Stimulated activated CD4-positive, alpha-beta T cell treated with anti-CD3 and anti-CD28 coated beads, Interleukin-15, amount 100 ng/mL, for 1 hour (primary cell): ENCODE measurements at places on chromosomes 4 and X.

- DNase-seq = no peak
These were observed 30.5 kb downstream of the RHOH start for GRCh38 chr4:40227284-40227683.

DNA sequence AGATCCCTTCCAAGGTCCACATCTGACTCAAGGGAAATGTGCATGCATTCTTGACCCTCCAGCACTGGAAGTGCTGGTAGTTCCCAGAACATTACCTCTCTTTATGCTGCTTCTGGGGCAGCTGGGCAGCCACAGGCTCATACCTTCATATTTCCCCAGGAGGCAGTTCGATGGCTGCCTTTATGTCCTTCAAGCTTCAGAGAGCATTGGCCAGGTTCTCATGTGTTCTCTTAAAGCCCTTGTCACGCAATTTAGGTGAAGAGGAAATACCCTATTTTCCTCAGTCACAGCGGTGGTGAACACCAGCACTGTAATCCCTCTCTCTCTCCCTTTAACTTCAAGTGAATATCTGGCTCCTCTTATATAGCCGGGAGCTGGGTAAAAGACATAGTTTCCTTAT lies 134.3 kb downstream of the MID1IP1 start:
- DNase-seq = no peak

- no peak for DNase-seq
These were observed 183.5 kb upstream of the GPC4 start for GRCh38 chrX:133598601-133599335.

GRCh38 chr4:136768925-136769275 lies 763.4 kb downstream of the PCDH18 start:
- no peak for DNase-seq

DNA sequence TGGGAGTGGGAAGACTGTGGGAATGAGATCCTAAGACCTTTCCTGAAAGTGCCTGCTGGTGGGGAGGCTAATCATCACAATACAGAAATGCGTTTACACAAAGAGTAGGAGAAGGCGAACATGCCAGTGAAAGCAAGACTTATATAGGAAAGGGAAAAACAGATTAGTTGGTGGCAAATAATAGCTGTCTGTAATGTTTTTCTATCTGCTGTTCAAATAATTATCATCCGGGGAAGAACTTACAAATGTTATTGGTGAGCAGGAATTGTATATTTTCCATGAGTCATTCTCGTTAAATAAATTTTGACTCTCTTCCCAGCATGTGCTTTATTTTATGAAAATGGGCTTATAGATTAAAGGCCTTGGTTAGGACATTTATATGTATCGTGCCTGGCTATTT lies 196.5 kb downstream of the ARHGAP10 start:
- no peak for DNase-seq

- no peak for DNase-seq
These were observed 80.8 kb upstream of the MAB21L2 start for GRCh38 chr4:150501009-150501727.

GRCh38 chr4:1365271-1366178 lies 18.5 kb downstream of the UVSSA start:
- DNase-seq = no peak

DNA sequence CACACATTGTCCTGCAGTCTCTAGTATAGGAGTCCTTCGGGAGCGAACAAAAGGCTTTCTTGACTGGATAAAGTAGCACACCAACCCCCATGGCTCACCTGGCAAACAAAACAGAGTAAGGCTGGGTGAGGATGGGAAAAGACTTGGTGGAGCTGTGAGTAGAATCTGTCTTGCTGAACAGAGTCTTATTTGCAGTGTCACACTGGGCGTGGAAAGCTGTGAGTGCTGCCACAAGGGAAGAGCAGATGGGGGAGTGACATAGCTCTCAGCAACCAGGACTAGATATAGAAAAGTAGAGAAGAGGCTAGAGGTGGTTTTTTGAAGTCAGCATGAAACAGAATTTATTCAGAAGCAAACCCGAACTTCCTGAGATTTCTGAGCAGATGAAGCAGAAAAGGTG lies 137.2 kb upstream of the ESX1 start:
- no peak for DNase-seq

DNA sequence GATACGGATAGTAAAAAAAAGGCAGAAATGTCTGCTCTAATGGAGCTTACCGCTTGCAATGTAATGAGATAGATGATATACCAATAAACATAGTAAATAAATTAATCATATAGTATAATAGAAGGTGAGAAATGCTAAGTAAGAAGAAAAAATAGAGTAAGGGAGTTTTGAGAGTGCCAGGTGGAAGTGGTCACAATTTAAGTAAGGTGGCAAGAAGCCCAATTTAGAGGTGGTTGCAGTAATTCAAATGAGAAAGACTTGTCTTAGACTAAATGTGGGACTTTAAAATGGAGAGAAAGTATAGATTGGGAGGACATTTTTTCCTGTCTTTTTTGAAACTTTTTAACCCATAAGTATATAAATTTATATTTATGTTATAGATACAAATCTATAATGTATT lies 26.0 kb downstream of the TBC1D19 start:
- no peak for DNase-seq

- DNase-seq = no peak
These were observed 8.1 kb upstream of the LINC00632 start for GRCh38 chrX:140701480-140701879.

DNA sequence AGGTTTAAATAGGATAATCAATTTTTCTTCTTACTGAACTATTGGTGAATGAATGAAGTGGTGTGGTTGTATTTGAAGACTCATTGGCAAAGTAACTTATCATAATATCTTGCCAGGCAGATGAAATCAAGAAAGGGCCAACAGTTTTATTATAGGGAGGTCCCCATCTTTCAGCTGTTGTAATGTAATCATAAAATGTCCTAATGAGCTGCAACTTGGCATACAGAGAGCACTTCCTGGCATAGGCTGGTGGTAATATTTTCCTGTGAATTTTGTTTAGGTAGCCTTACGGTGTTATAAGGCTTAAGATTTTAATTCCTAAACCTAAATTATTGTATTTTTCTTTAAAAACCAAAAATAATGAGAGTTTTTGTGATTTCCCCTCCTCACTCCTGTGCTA lies 17.5 kb downstream of the FHIP1A start:
- no peak for DNase-seq

DNA sequence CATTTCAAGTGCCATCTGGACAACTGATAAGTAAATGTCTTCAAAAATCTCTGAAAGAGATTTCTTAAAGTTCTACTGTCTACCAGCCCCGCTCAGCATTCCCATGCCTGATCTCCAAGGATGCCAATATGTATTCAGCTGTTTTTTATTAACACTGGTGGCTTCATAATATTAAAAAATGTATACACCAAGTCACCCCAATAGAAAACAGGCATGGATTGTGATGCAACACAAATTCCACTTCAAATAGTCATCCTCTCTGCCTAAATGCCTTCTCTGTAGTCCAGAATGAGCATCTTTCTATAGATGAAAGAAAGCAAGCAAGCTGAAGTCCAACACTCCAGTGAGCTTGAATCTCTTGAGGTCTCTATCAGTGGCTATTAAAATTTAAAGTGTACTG lies 152.2 kb upstream of the PPARGC1A start:
- no peak for DNase-seq

- DNase-seq = no peak
These were observed 61.1 kb upstream of the ARSJ start for GRCh38 chr4:114040319-114041116.

DNA sequence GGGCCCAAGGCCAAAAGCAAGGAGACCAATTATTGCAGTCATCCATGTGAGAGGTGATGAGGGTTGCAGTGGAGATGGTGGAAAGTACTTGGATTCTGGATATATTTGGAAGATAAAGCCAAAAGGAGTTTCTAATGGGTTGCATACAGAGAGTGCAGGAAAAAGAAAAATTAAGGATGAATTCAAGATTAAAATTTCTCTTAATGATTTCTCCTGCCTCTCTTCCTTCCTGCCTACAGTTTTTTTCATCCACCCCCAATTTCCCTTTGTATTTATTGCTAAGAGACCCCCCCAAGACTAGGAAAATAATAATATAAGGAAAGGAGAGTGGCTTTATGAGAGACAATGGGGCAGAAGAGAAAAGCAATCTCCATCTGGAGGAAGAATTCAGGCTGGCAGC lies 8.6 kb upstream of the FGF5 start:
- DNase-seq = no peak

DNA sequence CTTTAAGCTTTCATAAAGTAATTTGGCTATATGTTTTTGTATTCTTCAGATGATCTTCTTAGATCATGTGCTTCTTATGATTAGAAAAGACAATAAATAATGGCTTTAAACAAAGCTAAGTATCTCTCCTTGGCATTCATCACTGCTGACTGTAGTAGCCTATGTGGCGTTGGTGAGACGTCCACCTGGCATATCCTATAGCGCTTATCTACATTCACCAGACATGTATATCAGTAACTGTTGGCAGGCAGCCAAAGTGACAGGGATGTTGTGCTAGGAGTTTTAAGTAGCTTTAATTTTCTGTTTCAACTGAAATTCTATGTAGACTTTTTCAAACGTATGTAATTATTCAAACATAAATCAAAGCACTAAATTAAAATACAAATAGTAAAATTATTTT lies 276.4 kb downstream of the IL15 start:
- no peak for DNase-seq

DNA sequence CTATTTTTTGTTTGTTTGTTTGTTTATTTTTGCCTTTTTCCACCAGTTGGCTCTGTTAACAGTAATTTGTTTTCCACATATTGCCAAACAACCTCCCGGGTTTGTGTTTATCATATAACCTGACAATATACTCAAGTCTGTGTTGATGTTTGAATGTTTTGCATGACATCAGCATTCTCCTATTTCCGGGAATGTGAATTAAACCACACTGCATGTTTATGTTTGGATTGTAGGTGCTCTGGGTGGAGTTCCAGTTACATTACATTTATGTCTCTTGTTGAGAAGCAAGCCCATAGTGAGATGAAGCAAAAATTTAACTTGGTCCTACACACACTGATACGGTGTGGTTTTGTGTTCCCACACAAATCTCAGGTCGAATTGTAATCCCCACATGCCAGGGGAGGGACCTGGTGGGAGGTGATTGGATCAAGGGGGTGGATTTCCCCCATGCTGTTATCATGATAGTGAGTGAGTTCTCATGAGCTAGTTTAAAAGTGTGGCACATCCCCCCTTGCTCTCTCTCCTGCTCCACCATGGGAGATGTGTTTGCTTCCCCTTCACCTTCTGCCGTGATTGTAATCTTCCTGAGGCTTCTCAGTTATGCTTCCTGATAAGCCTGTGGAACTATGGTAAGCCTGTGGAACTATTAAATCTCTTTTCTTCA lies 54.4 kb upstream of the CLNK start:
- no peak for DNase-seq

DNA sequence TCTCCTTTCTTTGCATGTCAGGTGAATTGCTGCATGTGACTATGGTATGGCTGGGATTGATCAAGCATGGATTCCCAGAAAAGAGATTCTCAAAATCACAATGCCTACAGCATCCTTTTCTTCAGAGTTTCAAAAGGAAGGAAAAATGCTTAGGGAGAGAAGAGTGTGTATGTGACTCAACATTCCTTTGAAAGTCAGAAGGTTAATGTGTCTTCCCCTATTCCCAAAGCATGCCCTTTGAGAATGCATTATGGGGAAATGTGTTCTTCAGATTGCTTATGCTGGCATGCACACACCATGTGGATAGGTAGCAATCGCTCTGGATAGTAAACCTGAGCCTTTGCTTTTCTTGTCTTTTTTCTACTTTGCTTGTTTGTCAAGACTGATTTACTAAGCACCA lies 78.5 kb downstream of the ELOVL6 start:
- no peak for DNase-seq

GRCh38 chr4:107863850-107864371 lies 39.2 kb downstream of the SGMS2 start:
- no peak for DNase-seq

GRCh38 chr4:147830102-147830463 lies 98.2 kb downstream of the ARHGAP10 start:
- no peak for DNase-seq
